ENCODE measurements at places on chromosomes 16 and 17.

DNA sequence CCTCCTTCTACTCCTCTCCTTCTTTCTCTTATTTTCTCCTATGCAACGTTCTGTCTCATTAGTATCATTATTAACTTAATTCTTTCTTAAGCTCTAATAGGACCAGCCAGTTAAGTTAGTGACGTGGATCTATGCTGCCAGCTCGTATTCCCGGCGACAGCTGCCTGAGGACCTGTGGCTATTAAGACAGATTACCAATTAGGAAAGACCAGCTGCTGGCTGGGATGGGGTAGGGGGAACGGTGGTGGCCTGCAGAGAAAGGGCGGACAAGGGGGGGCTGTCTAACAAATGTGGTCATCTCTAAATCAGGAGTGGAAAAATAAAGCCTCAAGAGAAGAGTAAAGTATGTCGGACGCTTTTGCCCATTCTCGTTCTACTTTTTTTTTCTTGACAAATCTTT lies 770 bp upstream of the MYH3 start:
- DNase-seq, result no peak

- no peak for DNase-seq
Observed at GRCh38 chr17:57357392-57357784, 101.1 kb downstream of the MSI2 start.

GRCh38 chr16:58497935-58498334 lies 2.0 kb upstream of the NDRG4 start:
- DNase-seq, result no peak

DNA sequence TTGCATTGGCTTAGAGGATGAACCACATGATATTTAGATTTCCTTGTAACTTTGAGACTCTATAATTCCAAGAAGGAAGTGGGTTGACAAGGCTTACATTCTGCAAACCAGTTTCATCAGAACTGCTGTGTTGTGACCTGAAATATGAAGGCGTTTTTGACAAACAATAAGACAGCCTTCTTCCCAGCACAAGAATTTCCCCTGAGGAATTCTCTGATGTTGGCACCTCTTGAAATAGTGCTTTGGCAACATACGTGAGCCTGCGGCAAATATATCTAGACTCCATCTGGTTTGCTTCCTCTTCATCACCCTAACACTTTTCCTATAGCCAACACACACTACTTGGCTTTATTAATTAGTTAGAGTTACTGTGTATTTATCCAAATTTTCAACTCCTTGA lies 585.5 kb upstream of the SOX9 start:
- no peak for DNase-seq

- DNase-seq, result no peak
Observed at GRCh38 chr16:2787961-2788360, 601 bp upstream of the PRSS33 start.

DNA sequence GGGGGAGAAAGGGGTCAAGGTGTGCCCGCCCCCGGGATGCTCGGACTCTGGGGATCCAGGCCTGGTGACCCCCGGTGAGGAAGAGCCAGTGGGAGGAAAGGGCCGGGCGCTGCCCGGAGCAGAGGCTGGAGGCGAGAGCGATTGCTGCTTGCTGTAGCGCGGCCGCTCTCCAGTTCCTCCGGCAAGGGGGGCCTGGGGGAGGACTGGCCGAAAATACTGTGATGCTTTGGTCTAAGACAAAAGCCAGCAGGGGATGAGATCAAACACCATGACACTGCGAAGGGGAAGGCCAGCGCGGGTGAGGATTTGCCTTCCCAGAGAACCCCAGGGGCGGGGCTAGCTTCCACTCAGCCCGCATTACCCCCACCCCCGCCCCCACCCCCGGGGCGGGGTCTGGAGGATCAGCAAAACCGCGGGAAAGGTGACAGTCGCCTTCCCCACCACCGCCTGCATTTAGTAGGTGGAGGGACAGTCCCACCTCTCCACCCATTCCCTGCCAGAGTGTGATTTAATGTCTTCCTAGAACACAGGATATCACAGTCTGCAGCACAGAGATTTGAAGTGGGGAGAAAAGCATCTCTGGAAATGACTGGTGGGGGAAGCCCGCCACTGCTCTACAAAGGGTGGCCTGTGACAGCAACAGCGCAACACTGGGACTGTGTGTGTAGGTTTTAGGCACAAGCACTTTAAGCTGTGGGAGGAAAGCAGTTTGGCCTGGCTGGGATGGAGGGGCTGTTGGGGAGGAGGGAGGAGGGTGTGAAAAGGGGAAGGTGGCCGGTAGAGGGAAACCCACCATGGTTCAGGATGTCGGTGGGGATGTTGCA lies 25.7 kb downstream of the MRC2 start:
- DNase-seq, result peak; percentile 34

DNA sequence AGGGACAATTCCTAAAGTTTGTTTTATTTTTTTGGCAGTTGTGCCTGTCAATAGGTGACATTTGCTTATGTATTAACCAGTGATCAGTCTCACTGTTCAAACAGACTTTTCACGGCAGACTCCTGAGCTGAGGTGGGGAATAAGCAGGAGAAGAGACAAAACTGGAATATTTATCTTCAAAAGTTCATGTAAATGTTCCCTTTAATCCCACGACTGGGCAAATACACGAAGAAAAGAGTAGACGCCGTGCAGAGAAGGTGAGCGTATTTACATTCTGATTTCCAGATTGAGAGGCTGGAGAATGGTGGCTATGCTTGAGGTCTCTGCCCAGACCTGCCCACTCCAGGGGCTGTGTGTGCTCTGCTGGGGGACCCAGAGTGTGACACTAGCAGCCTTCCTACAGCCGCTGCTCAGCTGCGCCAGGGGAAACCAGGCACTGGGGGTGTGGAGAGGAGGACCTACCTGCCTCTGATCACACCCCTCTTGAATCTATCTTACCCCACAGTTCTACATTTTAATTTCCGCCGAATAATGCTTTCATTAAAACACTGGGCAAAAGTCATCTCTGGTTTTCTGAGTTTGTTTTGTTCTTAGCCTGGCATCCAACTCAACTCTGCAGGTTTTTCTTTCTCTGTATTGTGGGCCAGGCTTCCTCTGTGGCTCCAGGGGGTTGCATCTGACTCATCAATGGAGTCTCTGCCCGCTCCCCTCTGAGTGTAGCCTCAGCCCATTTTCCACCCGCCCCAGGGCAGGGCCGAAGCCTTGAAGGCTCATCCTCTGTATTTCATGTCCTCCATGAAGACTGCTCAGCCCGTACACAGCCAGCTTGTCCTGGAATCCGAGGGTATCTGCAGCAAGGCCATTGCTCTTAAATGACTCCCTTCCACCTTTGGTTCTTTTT lies 237.1 kb downstream of the NTN1 start:
- DNase-seq, result no peak

GRCh38 chr16:75196836-75197235 lies 10.1 kb downstream of the CTRB2 start:
- no peak for DNase-seq

GRCh38 chr17:31566992-31567373 lies 175.5 kb downstream of the RAB11FIP4 start:
- no peak for DNase-seq

- DNase-seq, result no peak
Observed at GRCh38 chr17:2179615-2180295, 123.8 kb downstream of the SMG6 start.

GRCh38 chr16:2273931-2274330 lies 6.0 kb upstream of the RNPS1 start:
- DNase-seq, result no peak

GRCh38 chr17:15457723-15458094 lies 9.7 kb downstream of the CDRT4 start:
- no peak for DNase-seq

GRCh38 chr16:87395181-87395842 lies 3.2 kb downstream of the MAP1LC3B start:
- DNase-seq, result no peak

GRCh38 chr17:16259926-16260325 lies 42.9 kb downstream of the PIGL start:
- DNase-seq, result no peak

GRCh38 chr16:64138006-64138405 lies 983.9 kb downstream of the CDH11 start:
- no peak for DNase-seq

DNA sequence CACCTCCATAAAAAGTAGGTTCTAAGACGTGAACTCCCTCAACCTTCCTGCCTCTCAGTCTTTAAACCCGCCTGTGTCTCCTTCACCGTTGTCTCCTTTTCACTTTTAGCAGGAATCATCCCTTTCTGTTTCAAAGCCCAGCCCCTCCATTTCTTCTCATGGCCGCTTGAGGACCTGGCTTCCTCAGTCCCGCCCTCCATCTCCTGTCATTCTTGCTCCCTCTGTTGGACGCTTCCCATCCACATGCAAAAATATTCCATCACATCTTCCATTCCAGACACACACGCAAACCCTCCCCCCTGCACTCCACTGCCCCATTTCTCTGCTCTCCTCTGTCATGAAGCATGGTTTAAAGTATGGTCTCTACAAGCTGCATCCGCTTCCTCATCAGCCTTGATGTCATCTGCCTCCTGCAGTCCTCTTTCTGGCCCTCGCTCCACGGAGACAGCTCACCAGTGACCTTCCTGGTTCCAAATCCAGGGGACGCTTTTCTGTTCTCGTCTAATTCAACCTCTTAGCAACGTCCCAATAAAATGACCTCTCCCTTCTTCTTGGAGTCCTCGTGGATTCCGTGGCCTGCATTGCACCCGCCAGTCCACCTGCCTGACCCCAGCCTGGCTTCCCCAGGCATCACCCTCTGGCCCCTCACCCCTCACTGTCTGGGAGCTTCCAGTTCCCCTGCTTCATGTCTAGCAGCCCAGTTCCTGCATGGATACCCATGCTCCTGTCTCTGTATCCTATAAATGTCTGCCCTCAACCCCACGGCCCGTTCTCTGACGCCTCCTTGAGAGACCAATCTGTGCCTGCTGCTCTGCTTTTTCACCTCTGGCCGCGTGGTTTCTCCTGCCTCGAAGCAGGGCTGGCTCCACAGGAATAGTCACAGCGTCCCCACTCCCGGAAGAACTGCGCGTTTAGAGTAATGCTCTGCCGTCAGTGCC lies 26.2 kb downstream of the ANKRD40 start:
- no peak for DNase-seq

GRCh38 chr16:24396350-24397271 lies 140.5 kb downstream of the CACNG3 start:
- no peak for DNase-seq

- DNase-seq, result no peak
Observed at GRCh38 chr17:61809816-61810392, 53.4 kb downstream of the BRIP1 start.

- no peak for DNase-seq
Observed at GRCh38 chr16:4265676-4266075, 7.1 kb downstream of the TFAP4 start.
